ENCODE measurements at places on chromosomes 5 and 9.

DNA sequence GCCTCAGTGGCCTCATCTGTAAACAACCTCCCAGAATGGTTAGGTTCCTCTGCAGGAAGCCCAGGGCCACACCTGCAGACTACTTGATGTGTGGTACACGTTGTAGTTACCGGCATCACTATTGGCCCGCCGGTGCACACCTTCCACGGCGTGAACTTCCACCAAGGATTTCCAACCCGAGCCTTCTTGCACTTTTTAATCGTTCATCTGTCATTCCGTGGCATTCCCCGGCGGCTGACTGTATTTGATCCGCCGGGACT is 5.3 kb upstream of the TRIM41 start:
- no peak for DNase-seq

DNA sequence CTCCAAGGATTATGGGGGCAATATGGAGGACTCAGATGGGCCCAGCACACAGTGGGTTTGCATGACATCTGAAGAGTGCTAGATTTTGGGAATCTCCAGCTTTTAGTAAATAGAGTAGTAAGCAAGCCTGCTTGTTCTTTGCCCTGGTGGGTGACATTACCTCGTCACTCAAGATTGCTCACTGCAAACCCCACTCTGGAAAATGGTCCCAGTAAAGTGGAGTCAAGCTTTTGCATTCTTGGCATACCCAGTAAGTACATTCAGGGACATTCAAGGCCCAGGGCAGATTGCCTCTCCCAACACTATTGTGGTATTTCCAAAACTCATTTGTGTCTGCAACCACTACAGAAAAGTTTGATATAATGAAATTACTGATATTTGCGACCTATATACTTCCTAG is 118.5 kb downstream of the INVS start:
- no peak for DNase-seq

DNA sequence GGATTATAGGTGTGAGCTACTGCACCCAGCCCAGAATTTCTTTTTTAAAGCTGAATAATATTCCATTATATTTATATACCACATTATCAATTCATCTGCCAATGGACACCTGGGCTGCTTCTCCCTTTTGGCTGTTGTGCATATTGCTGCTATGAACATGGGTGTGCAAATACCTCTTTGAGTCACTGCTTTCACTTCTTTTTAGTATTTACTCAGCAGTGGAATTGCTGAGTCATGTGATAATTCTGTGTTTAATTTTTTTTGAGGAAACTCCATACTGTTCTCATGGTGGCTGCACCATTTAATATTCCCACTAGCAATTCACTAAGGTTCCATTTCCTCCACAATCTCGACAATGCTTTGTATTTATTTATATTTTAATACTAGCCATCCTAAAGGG is 36.1 kb upstream of the KIF4B start:
- peak; percentile 15 for DNase-seq

DNA sequence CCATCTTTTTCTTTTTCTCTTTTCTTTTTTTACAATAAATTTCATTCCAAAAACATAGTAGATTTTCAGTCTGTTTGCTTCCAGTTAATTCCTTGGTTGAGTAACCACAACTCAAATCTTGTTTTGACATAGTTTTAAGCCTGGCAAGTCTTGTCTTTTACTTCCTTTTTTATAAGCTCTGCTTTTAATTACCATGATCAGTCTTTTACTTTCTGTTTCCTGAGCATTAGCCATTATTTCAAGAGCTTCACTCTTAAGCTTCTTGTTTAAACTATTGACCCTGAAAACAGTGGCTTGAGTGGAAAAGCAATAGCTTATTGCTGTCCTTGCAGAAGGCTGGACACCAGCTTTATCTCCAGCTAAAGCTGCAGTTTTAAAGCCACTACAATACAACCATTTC is 1363.3 kb downstream of the MAT2B start:
- DNase-seq: no peak

- no peak for DNase-seq
Measured at GRCh38 chr9:120438836-120439546, 141.0 kb downstream of the CDK5RAP2 start.

GRCh38 chr9:130845254-130845653 is 10.2 kb downstream of the ABL1 start:
- peak; percentile 49 for DNase-seq

GRCh38 chr5:61423487-61424145 is 91.6 kb downstream of the ZSWIM6 start:
- DNase-seq: no peak

DNA sequence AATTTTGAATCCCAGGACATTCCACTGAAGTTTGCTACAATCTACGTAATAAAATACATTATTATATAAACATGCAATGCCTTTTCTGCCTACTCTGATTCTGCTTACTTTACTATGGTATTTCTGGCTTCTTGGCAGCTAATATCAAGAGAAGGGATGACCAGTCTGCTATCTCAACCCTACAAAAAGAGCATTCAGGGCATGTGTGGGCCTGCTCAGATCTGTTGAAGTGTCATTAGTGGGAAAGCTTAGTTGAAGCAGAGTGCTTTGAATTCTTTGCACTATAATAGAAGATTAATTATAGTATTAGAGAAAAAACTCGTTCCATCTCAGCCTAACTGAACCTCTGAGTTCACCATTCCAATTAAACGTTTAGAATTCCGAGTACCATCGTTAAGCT is 339.5 kb upstream of the ISL1 start:
- no peak for DNase-seq

- peak; percentile 8 for DNase-seq
Measured at GRCh38 chr5:141040771-141041426, 10.3 kb upstream of the PCDHB1 start.

DNA sequence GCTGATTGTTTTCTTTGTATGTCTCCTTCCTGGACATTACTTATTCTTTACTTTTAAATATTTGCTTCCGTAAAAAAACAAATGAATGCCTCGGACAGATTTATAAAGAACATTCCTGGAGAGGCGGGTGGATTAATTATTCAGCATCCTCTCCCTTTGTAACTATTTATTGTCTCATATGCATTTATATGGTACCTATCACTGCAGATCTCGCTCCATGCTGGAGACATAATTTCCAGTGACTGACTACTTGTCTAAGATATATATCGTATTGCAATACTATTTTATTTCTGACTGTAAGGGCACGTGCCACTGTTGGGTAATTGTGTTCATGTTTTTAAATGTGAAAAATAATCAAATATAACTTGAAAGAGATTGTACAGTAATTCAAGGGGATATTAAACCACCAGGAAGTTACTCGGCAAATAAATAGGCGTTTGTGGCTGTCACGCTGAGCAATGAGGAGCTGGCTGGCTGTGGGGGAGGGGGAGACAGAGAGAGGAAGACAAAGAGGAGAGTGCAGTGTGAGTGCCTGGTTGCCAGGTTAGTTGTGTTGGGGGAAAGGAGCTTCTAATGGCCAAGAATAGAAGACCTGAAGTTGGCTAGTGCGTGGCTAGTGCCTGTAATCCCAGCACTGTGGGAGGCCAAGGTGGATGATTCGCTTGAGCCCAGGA is 131.8 kb upstream of the GABRP start:
- no peak for DNase-seq

DNA sequence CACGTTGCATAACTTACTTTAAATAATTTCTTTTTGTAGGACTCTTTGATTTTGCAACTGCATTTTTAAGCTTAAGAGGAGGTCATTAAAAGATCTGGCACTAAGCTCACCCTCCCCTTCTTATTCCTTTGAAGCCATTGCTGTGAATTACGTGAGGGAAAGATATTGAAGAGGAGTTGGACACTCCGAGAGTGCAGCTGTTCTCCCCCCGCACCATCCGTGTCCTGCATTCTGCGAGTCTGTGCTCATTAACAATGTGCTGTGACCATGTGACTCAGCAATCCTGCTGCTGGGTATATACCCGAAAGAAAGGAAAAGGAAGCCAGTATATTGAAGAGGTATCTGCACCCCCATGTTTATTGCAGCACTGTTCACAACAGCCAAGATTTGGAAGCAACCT is 40.0 kb downstream of the NXNL2 start:
- DNase-seq: peak; percentile 52

GRCh38 chr9:21591221-21592062 is 109.3 kb upstream of the IFNE start:
- peak; percentile 99 for DNase-seq

DNA sequence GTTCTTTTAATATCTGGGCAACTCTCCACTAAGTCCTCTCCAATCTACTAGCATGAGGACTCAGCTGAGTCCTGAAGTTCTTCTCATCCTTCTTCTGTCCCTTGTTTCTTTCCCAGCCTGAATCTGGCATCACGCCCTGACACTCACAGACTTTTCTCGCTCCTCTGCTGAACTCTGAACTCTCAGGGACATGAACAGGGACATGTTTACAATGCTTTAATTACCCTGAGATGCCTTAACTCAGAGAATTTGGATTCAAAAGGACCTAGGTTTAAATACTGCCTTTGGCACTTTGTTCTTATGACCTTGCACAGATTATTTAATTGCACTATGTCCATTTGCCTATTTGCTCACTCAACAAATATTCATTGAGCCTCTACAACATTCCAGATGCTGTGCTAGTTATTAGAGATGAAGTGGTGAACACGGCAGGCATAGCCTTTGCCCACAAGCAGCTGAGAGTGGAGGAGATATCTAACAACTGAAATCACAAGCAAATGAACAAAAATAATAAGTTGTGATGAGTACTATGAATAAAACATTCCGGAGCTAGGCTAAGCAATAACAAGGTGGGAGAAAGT is 106.0 kb downstream of the ADRB2 start:
- DNase-seq: no peak

- DNase-seq: no peak
Measured at GRCh38 chr5:156991714-156992113, 28.7 kb upstream of the TIMD4 start.

DNA sequence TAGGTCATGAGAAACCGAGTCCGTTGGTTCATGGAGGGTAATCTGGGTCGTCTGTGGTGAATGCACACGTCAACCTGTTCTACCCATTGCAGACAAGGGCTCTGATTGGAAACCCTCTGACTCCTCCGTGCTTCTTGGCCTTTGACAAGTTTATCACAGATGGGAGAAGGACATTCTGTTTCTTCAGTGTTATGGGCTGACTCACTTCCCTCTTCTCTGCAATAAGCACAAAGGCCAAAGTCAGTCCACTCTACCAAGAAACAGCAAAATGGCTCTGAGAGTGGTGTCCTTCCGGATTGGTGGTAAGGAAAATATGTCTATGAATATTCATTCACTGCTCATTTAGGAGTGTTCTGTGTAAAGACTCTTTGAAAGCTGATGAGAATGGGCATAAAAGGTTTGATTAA is 89.3 kb downstream of the FEM1C start:
- DNase-seq: peak; percentile 79

All from fibroblast of the aortic adventitia (primary cell).